Stimulated activated CD8-positive, alpha-beta memory T cell treated with anti-CD3 and anti-CD28 coated beads, Interleukin-7, amount 100 ng/mL, for 48 hours (primary cell): ENCODE measurements at places on chromosomes 7 and 10.

GRCh38 chr10:66780796-66781195 lies 145.0 kb upstream of the LRRTM3 start:
- DNase-seq, result no peak

- no peak for DNase-seq
Observed at GRCh38 chr10:77713521-77714280, 76.1 kb upstream of the KCNMA1 start.

GRCh38 chr10:43186150-43186549 lies 47.9 kb downstream of the CSGALNACT2 start:
- no peak for DNase-seq

DNA sequence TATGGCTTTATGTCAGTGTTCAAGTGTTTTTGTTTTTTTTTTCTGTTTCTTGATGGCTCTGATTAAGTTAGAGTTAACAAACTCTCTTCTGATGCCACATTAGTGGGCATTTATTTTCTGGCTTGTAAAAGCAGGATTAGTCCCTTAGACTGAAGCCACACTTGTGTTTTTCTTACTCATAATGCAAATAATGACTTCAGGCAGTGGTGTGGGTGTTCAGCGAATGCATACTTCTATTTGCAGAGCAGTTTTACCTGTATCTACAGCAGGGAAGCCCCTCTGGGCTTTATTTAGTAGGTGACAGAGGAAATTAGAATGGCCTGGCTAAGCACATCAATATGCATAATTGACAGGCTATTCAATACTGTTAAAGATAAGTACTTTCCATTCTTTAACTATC lies 79.9 kb downstream of the CNNM2 start:
- no peak for DNase-seq

- DNase-seq, result no peak
Observed at GRCh38 chr10:13072339-13072738, 27.6 kb upstream of the OPTN start.

DNA sequence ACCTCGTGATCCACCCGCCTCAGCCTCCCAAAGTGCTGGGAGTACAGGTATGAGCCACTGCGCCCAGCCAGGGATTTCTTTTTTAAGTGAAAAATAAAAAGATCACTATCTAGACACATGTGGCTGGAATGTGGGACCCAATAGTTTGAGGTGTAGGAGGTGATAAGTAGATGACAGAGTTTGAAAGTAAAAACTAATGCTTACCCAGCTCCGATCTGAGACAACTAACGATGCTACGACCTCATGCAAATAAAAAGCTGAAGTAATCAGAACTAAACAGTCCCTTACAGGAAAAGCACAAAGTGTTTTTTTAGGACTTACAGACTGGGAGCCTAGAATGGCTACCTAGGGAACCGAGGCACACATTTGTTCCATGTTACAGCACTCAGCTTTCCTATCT lies 23.0 kb downstream of the PCGF6 start:
- no peak for DNase-seq

DNA sequence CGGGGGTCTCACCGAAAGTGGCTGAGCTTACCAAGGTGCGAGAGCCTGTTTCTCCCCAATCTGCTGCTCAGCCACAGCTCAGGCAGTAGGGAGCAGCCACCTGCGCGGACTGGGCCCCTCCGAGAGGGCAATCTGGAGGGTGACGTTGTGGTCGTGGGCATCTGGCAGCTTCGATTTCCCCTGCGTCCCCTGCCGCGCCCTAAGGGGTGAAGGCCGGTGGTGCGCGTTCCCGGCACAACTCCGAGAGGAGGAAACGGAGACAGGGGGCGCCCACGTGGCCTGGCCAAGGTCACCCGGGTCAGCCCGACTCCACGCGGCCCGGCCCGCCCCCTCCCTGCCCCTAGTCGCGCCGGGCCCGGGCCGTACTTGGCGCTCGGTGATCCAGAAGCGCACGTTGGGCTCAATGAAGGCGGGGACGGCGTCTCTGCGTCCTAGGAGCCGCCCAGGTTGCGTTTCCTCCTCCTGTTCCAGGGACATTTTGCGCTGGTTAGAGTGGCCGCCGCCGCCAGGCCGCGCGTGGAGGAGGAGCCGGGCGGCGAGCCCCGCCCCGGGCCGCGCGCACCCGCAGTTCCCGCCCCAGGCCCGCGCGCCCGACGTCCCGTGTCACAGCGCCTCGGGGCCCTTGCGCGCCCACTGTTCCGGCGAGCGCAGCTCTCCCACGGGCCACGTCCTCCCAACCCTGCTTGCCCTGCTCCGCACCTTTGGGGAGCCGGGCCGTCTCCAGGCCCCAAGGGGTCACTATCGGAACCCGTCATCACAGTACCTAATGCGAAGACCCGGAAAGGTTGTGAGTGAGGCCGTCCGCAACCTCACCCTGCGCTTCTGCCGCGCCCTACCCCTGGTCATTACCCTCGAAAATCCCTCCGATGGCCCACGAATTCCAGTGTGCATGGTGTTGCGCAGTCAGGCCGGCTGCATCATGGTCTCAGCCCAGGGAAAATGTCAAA lies at the start of gene SFXN4:
SFXN4 (minus strand) TSS at position 544 of the 947 bp plus-strand sequence; CDS start at position 477, 67 bp downstream.
- DNase-seq, result peak; percentile 69

GRCh38 chr7:48296966-48297365 lies 125.7 kb downstream of the ABCA13 start:
- DNase-seq, result no peak

GRCh38 chr10:22110761-22111160 lies 107.1 kb downstream of the EBLN1 start:
- DNase-seq, result no peak

DNA sequence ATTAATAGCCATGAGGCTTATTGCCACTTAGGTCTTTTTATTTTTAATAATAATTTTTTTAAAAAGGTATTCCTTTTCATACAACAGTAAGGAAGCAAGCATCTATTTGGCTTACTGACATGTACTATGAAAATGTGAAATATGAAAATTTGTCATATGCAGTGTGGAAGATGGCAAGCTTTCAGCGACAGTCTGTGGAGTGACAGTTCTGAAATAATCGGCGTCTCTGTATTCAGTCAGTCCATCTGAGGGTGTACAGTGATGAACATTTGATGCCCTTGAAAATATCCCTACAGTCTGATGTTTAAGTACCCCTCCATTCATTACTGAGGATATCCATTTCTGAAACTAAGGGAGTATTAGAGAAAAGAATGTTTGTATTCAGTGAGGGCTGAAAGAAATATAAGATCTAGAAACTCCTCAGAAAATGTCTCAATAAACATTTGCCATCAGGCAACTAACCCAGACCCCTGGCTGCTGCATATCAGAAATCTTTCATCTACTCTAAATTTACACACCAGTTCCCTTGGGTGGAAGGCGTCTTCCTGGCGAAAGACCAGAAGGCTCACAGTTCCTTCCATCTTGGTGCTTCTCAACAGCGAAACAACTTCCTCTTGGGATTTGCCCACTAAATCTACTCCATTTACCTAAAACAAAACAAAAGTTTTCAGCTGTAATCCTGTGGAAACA lies 440.6 kb downstream of the PARD3 start:
- DNase-seq, result no peak

- DNase-seq, result no peak
Observed at GRCh38 chr7:32147546-32148268, 77.5 kb upstream of the PDE1C start.
